Retinal pigment epithelial cell (primary cell): ENCODE measurements at places on chromosomes 11 and 22.

GRCh38 chr11:67356864-67357561 is 3.7 kb upstream of the POLD4 start:
- DNase-seq, result no peak

- no peak for DNase-seq
These were observed 217.5 kb upstream of the SORL1-AS1 start for GRCh38 chr11:121670266-121670665.

GRCh38 chr11:123519797-123520193 is 89.7 kb downstream of the GRAMD1B start:
- DNase-seq, result no peak

DNA sequence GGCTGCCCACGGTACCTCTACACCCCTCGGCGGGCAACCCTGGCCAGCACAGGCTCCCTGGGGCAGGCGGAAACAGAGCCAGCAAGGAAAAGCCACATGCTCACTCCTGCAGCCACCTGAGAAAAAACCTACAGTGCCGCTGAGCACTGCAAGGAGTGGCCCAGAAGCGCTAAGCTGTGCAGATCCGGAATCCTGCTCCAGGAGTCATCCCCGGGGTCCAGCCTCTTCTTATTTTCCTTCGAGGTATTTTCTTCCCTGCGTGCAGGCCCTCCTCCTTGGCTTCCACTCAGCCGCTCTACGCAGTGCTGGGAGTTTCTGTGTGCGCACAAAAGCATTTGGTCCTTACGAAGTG is 81.0 kb downstream of the TRMU start:
- DNase-seq, result peak; percentile 35

DNA sequence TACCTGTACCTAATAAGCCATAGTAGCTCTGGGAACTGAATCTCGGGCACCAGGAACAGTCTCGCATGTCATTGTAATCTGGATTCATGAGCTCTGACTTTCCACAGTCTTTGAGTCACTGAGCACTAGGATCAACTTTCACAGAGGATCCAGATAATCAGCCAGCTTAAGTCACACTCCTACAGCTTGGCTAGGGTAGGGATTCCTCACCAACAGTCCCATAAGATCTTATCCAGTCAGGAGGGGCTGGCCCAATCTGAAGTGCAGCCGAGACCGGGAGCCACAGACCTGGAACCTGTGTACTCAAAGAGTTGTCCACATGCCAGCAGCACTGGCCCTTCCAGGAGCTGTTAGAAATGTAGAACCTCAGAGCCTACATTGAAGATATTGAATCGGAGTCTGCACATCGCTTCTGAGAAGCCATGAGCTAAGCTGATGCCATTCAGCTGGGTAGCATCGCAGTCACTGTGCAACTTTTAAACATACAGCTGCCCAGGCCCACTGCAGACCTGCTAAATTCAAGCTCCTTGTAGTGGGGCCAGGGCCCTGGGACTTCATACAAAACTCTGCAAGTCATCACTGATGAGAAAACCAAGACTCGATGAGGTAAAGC is 538.8 kb upstream of the B3GAT1 start:
- peak; percentile 12 for DNase-seq

DNA sequence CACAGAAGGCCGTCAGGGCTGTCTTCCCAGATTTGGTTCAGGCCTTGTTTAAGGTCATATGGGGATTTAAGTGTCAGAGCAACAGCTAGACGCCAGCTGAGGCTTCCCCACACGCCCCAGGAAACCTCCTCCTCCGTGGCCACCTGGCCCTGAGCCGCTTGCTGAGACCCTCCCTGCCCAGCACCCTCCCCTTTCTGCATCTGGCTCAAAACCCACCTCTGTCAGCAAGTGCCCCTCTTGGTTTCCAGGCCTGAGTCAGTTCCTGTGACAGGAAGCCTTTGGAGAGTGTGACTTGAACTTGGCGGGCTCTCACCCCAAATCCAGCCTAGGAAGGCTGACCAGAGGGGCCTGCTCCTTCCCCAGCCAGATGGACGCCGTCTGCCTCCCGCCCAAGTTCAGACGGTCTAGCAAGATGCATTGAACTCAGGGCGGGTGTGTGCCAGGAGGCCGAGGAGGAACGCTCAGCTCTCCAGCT is 561 bp downstream of the FXYD2 start:
- no peak for DNase-seq

GRCh38 chr11:59196777-59197176 is 15.9 kb downstream of the MPEG1 start:
- no peak for DNase-seq

DNA sequence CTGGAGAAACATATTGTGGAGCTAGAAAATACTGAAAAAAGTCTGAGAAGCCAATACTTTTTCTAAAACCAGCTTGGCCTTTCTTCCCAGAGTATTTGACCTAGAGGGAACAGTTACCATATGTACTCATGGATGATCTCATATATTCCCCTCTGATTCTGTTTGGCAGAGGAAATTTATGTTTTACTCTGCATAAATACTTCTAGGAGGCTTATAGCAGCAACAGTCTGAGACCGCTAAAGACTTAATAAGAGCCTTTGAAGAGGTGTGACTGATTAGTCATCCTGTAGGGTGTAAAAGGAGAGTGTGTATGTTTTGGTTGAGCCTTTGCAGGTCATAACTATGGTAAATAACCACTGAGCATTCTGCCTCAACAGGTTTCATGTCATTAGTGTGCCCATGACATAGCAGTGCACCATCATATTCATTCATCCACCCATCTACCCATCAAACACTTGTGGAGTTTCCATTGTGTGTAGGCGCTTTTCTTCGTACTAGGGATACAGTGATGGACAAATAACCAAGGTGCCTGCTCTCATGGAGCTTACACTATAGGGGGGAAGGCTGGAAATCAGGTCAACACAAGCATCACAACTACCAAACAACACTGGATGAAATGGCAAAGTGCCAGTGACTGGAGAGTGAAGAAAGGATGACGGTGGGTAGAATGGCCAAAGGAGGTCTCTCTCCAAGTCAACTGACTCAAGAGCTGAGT is 44.5 kb downstream of the TRAF6 start:
- peak; percentile 79 for DNase-seq

DNA sequence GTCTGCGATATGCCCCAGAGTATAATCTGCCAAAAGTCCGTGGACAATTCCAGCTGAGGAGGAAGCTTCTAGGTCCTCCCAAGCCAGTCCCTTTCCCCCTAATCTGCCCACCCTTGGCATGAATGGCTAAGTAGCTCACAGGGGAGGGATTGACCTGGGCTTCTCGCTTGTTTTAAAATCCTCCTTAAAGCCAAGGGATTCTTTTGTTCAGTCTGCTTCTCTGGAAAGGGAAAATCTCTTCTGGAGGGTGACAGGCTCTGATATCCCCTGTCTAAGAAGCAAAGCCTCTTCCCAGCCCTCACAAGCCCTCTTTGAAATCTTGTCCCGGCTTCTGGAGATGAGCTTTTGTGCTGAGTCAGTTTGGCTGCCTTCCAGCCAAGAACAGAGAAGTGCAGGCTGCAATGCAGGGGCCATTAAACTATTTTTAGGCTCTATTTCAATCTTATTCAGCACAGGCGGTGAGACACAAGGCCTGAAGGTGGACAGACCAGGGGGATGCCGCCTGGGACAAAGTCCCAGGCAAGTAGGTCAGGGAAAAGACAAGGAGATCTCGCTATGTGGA is 23.9 kb downstream of the NEFH start:
- peak; percentile 20 for DNase-seq

GRCh38 chr11:29280452-29280851 is 736.4 kb downstream of the KCNA4 start:
- DNase-seq, result no peak

- no peak for DNase-seq
These were observed 1.7 kb upstream of the TUBGCP6 start for GRCh38 chr22:50246242-50247175.

GRCh38 chr11:64513523-64513922 is 77.5 kb upstream of the SLC22A12 start:
- DNase-seq, result no peak

DNA sequence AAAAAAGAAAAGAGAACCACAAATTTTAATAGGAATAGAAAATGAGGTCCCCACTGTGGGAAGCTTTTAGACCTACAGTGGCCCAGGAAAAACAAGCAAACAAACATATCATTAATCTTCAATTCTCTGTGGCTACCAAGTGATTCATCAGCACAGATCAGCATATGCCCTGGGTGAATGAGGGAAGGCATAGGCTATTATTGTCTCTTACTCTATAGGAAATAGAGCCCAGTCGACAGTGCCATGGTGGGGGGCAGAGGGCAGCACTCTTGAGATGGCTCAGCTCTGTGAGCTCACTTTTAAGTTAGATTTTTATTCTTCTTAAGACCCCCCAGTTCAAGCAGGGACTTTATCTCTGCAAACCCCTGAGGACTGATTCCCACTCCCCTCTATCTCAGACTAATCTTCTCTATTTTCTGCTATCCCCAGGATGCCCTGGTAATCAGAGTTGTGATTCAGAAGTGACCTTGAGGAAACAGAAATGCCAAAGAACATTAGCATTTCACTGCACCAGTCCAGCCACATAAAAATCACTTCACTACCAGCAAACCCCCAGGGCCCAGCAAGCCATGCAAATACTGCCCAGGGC is 9.5 kb upstream of the FEZ1 start:
- no peak for DNase-seq

DNA sequence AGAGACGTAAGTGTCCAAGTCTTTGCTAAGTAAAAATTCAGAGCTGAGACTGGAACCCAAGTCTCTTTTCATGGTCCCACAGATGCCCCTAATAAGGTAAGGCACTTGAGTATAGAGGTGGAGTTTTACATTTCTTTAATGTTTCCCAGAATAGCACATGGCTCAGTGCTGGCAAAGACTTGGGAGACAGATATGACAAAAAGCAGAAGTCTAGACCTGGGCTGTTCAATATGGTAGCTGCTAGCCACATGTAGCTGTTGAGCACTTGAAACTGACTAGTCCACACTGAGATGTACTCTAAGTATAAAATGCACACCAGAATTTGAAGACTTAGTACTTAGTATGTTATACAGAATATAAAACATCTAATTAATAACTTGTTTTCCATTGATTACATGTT is 17.6 kb downstream of the VSTM5 start:
- no peak for DNase-seq

- no peak for DNase-seq
These were observed 607 bp downstream of the DMC1 start for GRCh38 chr22:38569181-38569971.

- peak; percentile 23 for DNase-seq
These were observed 7.1 kb upstream of the VWA5A start for GRCh38 chr11:124108156-124108555.

DNA sequence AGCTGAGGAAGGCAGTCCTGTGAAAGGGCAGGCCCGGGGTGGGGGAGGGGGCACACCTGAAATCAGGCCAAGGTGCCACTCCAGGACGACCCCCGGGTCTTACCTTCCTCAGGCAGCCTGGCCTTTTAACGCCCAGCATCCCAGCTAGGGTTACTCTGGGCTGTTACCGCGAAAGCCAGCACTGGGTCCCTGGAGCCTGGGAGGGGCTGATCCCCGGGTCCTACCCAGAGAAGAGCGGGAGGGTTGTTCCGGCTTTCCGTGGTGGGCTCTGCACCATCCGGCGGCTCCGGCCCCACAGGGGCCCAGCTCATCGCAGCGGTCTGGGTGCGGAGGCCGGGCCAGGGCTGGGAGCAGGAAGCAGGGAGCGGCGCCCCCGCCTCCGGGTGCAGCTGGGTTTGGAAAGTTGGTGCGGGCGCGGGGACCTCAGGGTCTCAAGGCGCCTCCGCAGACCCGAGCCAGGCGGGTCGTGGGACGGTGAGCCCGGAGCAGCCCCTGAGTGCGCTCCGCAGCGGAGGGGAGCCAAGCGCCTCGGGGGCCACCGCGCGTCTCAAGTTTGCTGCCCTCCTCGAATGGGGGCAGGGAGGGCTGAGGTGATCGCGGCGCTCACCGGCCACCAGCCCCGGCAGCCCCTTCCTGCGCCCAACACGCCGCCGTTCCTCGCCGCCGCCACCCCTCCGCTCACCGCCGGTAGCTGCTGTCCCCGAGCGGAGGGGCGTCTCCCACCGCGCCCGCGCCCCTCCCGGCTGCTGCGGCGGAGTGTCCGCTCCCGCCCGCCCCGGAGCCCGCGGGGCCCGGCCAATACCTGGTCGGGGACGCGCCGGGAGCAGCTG is 831 bp downstream of the CHST1 start:
- DNase-seq, result no peak

DNA sequence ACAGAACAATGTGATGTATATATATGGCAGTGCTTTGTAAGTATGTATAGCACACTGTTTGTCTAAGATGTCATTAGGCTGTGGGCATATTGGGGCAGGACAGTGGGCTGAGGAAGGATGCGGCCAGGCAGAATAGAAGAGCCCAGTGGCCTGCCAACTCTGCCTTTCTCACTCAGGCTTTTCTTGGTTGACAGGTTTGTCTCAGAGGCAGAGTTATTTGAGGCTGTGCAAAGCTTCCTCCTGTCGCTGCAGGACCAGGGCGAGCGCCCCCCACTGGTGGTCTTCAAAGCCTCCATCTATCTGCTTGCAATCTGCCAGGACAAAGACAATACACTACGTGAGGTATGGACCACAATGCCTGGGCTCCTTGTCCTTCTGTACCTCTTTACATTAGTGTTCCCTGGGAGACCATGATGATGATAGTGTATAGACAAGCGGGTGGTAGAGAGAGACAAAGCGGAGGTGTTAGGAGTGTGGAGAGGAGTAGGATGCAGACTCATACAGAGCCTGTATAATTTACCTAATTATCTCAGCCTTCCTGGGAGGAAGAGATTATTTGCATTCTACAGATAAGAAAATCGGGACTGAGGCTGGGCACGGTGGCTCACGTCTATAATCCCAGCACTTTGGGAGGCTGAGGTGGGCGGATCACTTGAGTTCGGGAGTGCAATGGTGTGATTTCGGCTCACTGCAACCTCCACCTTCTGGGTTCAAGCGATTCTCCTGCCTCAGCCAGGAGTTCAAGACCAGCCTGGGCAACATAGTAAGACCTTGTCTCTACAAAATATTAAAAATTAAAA is 37.3 kb upstream of the CCDC134 start:
- DNase-seq, result no peak

DNA sequence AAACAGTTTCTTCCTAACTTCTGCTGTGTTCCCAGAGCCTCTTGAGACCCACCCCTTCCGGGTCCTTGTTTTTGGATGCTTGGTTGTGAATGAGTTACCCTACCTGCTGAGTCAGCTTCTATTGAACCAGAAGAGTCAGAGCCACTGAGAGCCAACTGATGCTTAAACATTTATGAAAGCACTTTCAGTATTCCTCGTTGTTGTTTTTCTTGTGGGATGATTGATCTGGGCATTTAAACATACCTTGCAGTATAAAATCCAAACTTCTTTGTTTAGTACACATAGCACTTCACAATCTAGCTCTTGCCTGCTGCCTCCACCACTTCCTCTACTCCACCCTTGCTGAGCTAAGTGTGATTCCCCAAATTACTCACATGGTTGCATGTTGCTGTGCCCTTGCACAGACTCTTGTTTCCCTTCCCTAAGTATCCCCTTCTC is 5.5 kb downstream of the PRSS23 start:
- no peak for DNase-seq

- DNase-seq, result no peak
These were observed 22.6 kb downstream of the ETS1 start for GRCh38 chr11:128564642-128565245.

GRCh38 chr22:33332538-33332937 is 274.4 kb upstream of the SYN3 start:
- no peak for DNase-seq
